ENCODE measurements at places on chromosomes 4 and X.

DNA sequence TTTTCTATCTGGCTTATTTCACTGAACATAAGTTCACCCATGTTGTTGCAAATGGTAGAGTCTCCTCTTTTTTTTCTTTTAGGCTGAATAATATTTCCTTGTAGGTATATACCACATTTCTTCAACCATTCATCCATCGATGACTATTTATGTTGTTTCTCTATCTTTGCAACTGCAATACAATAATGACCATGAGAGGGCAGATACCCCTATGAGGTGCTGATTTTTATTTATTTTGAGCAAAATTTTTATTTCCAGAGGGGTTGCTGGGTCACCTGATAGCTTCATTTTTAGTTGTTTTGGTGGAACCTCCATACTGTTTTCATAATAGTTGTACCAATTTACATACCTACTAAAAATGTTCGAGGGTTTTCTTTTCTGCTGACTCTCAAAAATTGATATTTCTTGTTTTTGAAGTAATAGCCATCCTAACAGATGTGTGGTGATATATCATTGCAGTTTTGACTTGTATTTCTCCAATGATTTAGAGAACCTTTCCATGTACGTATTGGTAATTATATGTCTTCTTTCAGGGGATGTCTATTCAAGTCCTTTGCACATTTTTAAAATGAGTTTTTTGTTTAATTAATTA lies 1697.0 kb downstream of the PCDH7 start:
- DNase-seq = no peak

DNA sequence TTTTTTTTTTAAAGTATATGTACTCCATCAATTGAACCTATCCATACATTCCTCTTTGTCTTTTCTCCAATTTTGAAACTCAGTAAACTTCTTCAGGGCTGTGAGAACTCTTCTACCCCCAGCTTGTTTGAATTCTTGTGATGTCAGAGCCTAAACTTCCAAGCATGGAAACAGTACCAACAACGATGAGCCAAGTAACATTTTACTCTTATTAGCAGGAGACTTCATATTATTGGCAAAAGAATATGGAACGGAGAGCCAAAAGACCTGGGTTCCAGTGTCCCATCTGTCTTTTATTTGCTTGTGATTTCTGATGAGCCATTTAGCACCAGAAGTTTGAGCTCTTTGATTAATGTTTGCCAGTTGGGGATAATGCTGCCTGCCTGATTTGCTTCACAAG lies 5.3 kb downstream of the DIAPH2 start:
- DNase-seq = no peak

DNA sequence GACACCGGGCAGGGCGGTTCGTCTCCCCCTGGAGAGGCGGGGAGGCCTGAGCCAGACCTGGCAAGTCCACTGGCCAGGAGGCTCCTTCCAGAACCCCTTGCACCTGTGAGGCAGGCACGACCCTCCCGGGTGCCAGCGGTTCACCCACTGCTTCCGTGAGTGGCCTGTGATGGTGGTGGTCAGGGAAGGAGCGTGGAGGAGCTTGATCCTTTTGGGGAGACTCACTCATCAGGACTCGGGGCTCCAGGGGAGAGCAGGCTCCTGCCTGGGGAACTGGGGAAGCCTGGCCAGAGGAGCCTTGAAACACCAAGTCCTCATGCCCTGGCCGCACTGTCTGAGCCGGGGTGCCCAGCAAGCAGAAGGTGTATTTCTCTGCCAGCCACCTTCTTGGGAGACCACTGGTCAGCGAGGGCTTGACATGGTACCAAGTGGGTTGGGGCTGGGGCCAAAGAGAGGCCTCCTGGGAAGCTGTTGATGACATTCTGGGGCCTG lies 860 bp downstream of the FAM50A start:
- DNase-seq = no peak

DNA sequence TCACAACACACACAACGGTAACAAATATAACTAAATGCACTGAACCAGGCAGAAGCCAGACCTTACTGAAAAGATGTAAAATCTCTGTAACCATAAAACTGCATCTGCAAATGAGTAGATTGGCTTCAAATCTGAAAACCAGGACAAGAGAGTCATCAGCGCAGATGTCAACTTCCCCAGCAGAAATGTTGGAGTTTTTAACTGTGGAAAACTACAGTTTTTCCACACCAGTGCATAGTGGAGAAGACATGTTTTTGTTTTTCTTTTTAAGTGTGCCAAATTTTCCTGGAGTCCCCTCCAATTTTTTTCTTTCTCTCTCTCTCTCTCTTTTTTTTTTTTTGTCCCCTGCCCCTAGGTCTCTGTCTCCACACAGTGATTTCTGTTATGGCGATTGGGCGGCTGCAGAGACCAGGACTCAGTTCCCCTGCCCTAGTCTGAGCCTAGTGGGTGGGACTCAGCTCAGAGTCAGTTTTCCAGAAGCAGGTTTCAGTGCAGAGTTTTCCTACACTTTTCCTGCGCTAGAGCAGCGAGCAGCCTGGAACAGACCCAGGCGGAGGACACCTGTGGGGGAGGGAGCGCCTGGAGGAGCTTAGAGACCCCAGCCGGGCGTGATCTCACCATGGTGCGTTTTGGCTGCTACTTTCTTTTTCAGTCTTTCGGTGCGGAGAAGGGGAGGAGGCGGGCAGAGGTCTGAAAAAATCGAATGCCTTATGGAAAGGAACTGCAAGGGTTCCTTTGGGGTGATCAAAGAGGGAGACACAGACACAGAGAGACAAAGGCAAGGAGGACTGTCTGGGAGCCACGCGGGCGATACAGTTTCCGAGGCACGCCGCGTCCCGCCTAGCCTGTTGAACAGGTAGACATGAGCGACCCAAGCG lies at the start of gene GUCY1A1:
GUCY1A1 (plus strand) TSS at position 505 of the 878 bp plus-strand sequence. CDS start 30,020 bp downstream, outside the sequence.
- no peak for DNase-seq

GRCh38 chrX:119685225-119686066 lies 7.5 kb downstream of the SEPTIN6 start:
- DNase-seq = no peak

DNA sequence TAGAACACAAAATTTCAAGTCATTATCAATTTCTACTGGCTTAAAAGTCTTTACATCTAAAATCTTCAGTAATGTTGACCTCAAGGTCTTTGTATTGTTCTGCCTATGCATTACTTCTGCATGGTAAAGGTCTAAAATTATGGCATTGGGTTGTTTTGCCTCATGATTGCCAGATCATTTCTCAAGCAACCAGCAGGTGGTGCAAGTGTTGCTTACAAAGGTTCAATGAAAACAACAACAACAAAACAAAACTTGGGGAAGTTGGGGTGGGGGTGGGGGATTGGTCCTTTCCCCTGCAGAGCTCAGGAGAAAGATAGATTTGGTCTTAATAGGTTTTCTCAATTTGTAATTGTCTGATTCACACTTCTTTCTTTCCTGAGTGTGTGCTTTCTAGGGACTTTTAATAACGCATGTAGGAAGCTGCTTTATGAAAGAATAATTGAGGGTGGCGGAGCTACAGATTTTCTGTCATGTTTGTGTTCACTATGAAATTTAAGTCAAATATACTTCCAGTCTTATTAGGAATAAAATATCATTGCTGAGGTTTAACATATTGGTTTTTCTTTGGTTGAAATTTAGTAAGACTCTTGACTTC lies 145.1 kb downstream of the COL4A5 start:
- no peak for DNase-seq

- no peak for DNase-seq
These were observed 155.7 kb downstream of the NSUN7 start for GRCh38 chr4:40905414-40905813.

All from stimulated activated CD4-positive, alpha-beta T cell treated with anti-CD3 and anti-CD28 coated beads, Interleukin-1b, Interleukin-23, amount 100 ng/mL, for 1 hour (primary cell).